ENCODE measurements at places on chromosomes 2 and 18.
A peak's percentile ranks its signal among the peaks of the same experiment; 100 is the strongest.

- no peak for DNase-seq
Observed at GRCh38 chr18:10197097-10197496, 257.3 kb upstream of the APCDD1 start.

GRCh38 chr2:58376592-58376991 lies 135.5 kb upstream of the FANCL start:
- DNase-seq = no peak

GRCh38 chr2:95315801-95316411 lies 18.8 kb downstream of the KCNIP3 start:
- DNase-seq = no peak

DNA sequence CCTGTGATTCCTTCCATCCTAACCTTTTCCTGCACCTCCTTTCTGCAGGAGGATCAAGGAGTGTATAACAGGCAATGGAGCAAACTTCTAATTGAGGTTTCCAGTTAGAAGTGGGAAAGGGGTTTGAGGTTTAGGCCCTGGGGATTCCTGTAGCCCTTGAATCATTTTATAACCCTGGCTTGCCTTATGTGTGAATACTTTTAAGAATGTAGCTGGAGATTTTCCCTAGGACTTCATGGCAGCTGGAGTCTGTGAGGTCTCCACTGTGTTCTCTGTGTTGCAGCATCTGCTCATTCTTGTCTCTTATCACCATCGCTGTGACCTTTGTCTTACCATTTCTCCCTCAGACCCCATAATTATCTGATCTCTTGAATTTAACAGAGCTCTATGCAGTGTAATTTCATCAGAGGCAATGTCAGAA lies 370.2 kb upstream of the SLC14A2 start:
- no peak for DNase-seq

GRCh38 chr2:75480971-75481836 lies 79.5 kb downstream of the EVA1A start:
- DNase-seq = no peak

GRCh38 chr2:238900511-238900910 lies 52.6 kb downstream of the TWIST2 start:
- no peak for DNase-seq

- no peak for DNase-seq
Observed at GRCh38 chr2:132581991-132582738, 87.8 kb downstream of the LYPD1 start.

DNA sequence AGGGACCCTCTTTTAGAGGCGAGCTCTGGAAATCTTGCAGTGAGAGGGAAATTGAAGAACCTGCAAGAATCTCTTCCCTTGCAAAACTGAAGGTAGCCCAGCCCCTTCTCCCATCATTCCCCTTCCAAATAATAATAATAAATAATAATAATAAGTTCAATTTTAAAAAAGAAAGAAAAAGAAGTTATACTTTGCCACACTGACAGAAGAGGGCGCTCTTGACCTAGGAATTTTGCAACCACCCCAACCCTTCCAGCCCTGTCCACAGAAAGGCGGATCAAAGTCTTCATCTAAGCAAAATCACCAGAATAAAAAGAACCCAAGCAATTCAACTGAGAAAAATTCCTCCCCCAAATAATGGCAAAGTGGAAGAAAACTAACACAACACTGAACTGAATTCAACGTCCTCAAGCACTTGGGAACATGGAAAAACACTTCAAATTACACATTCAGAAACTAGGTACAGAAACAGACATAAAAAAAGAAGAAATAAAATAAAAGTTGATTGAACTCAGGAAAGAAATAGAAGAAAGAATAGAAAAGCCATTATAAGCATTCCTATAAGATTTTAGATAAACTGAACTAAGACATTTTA lies 98.9 kb upstream of the GLS start:
- DNase-seq = no peak

DNA sequence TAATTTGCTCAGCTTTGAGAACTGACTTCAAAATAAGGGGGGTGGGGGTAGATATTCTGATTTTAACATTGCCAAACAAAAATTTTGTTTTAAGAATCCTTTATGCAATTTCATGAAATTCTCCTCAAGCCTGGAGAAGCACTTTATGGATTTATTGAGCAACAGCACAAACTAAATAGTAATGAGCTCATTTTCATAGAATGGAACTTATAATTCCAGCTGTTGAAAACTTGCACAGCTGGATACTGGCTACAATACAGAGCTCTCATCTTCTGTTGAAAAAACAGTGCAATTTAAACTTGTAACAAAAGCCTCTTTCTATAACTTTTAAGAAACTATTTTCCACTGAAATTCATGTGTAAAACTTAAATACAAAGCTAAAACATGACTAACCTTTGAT lies 137.6 kb upstream of the FN1 start:
- no peak for DNase-seq

DNA sequence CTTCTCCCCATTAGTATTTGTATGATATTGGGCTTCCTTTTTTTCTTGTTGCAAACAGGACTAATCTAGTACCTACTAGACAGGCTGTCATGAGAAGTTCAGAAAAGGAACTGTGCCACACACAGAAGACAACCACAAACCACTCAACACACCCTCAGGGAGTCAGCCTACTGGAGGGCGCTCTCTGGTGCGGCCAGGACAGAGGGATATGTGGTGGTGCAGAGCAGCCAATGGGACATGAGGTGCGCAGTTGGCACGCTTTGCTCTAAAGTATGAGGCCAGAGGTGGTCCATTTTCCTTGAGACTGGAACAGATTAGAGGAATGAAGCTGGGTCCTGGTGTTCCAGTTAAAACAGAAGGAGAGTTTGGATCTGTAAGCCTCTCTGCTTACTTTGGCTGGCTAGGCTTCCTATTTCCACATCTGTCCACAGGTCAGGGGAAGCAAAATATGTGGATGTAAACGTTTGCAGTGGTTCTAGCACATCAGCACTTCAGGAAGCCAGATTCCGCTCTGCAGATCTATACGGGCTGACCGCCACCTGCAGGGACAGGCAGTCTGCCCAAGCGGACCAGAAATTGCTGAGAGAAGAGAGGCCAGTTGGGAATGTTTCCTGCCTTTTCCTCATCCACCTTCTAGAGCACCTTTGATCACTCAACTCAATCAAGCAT lies 114.1 kb downstream of the GFPT1 start:
- DNase-seq = peak; percentile 13

DNA sequence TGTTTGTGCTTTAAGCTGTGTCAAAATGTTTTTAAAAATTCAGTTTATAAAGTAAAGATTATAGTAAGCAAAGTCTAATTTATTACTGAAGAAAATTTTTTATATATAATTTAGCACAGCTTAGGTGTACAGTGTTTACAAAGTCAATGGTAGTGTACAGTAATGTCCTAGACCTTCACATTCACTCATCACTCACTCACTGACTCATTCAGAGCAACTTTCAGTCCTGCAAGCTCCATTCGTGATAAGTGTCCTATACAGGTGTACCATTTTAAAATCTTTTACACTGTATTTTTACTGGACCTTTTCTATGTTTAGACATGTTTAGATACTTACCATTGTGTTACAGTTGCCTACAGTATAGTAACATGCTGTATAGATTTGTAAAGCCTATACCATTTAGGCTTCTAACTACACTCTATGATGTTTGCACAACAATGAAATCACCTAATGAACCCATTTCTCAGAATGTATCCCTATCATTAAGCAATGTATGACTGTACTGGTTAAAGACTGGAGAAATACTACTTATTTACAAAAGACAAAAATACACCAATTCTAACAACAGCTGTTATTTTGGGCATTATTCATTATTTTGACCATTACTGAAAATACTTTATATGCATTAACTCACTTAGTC lies 95.1 kb downstream of the STRN start:
- no peak for DNase-seq

DNA sequence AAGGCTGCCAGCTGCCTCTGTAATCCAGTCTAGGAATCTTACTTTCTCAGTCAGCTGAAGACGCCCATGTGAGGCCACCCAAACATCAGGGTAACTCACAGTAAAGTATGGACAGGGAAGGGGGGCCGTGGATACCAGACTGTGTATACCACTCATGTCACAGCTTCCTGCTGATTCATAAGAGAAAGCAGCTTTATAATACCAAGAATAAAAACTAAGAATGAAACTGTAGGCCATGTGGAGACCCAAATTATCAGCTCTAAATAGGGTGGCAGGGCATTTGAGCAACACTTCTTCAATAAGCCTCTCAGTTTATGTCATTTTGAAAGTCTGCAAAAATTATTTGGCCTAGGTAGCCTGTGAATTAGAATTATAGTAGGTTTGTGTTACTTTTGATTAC lies 115.0 kb upstream of the CDCA7 start:
- no peak for DNase-seq

- no peak for DNase-seq
Observed at GRCh38 chr2:58035352-58035751, 11.3 kb upstream of the VRK2 start.

- peak; percentile 53 for DNase-seq
Observed at GRCh38 chr2:119753041-119753929, 6.4 kb upstream of the PTPN4 start.

- DNase-seq = no peak
Observed at GRCh38 chr2:109703077-109703476, 88.9 kb downstream of the SOWAHC start.

DNA sequence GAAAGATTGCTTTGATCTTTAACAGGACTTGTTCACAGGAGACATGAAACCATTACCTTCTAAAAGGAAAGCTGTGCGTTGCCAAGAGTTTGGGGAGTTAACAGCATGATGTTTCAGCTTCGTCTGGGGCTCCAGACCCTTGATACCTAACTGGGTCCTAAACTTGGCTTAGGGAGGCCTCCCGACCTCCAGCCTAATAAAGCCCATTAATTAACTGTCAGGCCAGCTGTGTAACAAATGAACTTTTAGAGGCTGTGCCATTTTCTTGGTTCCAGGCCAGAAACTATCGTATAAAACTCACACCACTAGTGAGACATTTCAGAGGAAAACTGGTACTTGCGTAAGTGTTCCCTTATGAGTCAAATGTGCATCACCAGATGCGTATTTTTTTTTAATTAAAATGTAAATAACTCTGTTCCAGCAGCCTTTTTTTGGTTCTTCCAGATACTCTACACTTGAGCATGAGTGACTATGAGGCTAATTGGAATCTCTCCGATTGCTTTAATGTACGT lies 236.5 kb downstream of the BCL2 start:
- DNase-seq = no peak

GRCh38 chr2:241425368-241425767 lies 69.3 kb downstream of the FARP2 start:
- no peak for DNase-seq

DNA sequence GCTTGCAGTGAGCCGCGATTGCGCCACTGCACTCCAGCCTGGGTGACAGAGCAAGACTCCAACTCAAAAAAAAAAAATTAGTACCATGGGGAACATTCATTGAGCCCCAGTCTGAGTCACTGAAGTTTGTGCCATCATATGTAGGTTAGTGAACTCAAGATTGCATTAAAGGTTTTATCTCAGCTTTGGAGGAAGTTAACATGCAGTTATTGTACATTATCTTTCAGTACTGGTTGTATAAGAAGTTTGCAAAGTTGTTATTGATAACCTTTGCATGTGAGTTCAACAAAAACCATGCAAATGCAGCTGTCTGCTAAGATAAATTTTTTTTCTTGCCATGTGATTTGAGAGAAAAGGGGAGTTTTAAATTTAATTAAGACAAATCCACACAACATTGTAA lies 95.7 kb downstream of the MEIS1 start:
- no peak for DNase-seq

DNA sequence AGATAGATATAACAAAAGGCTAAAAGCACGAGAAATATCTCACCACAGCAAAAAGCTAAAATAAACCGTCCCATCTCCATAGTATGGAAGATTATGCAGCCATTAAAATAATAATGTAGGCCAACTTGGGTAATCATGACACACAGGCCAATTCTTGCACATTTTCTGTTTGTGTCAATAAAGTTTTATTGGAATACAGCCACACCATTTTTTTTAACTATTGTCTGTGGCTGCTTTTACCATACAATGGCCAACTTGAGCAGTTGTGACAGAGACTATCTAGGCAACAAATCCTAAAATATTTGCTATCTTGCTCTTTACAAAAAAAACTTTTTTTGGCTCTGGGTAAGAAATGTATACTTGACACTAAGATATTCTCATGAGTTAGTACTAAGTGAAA lies 212.5 kb downstream of the LRRTM4 start:
- no peak for DNase-seq

DNA sequence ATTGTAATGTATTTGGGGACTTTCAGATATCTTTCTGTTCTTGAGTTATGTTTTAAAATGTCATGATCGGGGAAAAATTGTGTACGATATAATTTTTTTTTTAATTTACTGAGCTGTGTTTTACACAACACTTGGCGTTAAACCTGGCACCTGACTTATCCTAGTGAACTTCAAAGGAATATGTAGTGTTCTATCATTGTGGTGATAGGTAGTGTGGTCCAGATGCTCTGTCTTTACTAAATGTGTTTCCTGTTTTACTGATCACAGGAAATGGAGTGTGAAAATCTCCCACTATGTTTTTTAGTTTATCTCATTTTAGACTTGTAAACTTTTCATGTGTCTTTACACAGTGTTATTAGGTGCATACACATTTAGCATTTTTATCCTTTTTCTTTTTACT lies 98.0 kb downstream of the SLC5A7 start:
- no peak for DNase-seq

DNA sequence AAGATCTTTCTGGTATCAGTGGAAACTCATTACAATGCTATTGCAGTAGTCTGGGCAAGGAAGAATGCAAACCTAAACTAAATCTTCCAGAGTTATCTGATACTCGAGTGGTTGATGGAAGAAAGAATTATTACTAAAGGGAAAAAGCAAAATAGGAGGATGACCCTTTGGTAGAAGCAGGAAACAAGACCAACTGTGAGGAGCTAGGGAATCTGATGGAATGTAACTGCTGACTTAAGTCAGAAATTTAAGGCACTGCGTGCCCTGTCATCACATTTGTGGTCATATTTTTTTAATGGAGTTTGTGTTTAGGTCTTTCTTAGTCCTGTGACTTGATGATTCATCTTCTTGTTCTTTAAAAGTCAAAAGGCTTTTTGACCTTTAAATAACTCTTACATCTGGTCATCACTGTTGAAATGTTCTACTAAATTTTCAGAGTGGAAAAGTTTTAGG lies 36.5 kb upstream of the ARMC9 start:
- DNase-seq = no peak

DNA sequence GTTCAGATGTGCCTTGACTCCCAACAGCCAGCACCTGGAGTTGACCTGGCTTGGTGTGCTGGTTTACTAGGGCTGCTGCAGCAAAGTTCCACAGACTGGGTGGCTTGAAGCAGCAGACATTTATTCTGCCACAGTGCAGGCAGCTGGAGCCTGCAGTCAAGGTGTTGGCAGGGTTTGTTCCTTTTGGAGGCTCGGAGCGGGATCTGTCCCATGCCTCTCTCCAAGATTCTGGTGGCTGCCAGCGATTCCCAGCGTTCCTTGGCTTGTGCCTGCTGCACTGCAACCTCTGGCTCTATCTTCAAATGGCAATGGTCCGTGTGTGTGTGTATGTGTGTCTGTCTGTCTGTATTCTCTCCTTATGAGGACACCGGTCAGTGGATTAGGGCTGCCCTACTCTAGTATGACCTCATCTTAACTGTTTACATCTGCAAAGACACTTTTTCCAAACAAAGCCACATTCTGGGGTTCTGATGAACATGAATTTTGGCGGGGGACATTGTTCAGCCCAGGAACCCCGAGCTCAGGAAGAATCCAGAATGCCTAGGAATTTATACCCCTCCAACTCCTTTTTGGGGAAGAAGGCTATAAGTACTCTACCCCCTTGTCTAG lies 44.7 kb upstream of the TMEM131 start:
- DNase-seq = no peak

- DNase-seq = no peak
Observed at GRCh38 chr2:61640406-61640805, 102.2 kb upstream of the XPO1 start.

- DNase-seq = no peak
Observed at GRCh38 chr2:212873256-212873655, 278.2 kb downstream of the IKZF2 start.

GRCh38 chr18:55229682-55230081 lies 270.4 kb upstream of the CCDC68 start:
- DNase-seq = no peak

Data from hippocampal formation (tissue), 2 donors.